ENCODE measurements at places on chromosomes 1 and 21.
A peak's percentile ranks its signal among the peaks of the same experiment; 100 is the strongest.

GRCh38 chr1:187051618-187052232 lies 223.0 kb downstream of the PLA2G4A start:
- peak; percentile 54 for DNase-seq

GRCh38 chr1:228194921-228195812 lies 12.7 kb upstream of the OBSCN start:
- no peak for DNase-seq

- DNase-seq: no peak
Measured at GRCh38 chr1:27469334-27469733, 20.6 kb downstream of the WASF2 start.

GRCh38 chr1:236654957-236655356 lies 31.3 kb upstream of the ACTN2 start:
- no peak for DNase-seq

DNA sequence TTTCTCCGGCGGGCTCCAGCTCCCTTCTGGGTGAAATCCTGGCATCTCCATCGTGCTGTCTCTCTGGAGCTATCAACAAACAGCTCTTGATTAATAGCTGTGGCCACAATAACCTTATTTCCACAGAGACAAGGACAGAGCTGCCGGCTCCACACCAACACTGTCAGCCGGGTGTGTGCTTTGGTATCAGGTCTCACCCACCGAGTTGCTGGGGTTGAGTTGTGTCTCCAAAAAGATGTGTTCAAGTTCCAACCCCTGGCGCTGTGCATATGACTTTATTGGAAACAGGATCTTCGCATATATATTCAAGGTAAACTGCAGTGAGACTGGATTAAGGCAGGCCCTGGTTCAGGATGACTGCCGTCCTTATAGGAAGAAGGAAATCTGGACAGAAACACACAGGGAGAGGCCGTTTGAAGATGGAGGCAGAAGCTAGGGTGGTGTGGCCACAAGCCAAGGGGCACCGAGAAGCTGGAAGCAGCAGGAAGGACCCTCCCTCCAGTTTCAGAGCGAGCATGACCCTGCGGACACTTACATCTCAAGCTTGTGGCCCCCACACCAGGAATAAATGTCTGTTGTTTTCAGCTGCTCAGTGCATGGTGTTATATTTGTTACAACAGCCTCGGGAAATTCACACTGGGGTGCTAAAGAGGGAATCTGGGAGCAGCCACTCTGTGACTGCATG lies 88.4 kb upstream of the TMPRSS2 start:
- DNase-seq: no peak

GRCh38 chr1:178506669-178507068 lies 6.2 kb upstream of the TEX35 start:
- DNase-seq: no peak

DNA sequence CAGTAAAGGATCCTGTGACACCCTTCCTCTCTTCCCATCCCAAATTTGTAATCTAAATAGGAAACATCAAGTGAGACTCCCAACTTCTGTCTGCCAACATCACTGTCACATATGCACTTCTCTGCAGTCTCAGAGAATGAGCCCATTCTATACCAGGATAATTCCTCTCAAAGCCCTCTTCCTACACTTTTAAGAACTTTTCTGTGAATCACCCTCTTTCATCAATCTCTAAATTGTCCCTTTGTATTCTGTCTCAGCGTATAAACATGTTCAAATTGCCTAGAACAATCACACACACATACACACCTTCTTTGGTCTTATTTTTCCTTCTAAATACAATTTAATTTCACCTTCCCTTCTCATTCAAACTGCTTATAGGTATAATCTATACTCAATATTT lies 111.8 kb downstream of the PTBP2 start:
- DNase-seq: no peak

GRCh38 chr1:46519209-46519608 lies 29.6 kb downstream of the DMBX1 start:
- no peak for DNase-seq

DNA sequence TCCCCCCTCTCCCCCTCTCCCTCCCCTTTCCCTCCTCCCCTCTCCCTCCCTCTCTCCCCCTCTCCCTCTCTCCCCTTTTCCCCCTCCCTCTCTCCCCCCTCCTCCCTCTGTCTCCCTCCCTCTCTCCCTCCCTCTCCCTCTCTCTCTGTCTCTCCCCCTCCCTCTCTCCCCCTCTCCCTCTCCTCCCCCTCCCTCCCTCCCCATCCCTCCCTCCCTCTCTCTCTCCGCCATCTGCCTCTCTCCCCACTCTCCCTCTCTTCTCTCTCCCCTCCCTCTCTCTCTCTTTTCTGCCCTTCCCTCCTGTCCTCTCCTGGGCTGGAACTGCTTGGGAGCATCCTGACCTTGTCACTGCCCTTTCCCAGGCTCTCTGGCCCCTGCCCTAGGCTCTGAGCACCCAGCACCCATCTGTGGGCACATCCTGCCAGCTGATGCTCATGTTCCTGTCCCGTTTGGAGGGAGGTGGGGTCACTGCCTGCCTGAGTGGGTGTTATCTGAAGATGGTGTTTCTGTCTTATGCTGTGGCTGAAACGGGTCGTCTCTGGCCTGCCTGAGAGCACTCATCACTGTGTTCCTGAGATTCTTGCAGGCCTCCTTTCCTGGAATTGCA lies 10.8 kb downstream of the FTCD start:
- no peak for DNase-seq

DNA sequence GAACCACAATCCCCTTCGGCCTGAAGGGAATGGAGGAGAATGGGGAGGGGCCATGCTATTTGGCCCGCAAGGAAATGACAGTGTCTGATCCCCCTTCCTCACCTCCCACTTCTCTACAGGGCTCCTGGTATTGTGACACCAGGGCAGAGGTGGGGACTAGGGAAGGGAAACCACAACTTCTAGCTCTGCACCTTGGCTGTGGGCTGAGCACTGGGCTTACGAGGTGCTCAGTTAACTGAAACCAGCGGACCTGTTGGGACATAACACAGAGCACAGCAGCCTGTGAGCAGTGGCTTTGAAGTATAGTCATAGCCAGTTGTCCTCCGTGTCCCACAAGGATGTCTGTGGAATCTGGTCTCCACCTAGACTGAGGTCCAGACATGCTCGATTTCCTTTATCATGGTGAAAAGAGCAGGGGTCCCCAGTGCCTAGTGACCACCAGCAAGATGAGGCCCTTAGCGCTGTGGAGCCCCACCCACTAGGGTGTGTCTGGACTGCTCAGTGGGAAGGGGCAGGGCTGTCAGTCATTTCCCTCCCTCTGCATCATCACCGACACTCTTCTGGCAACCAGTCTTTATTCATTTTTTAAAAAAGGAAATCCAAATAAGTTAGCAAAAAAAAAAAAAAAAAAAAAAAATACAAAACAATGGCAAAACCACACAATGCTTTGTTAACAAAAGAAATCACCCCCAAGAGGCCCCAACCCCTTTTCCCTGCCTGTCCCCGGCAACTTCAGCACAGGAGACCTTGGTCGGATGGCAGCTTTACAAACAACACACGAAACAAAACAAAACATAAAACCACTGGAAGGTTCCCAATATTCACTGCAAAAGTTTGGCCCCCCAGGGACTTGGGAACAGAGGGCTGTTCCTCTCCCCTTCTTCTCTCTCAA lies 3.0 kb downstream of the MYOG start:
- DNase-seq: no peak

- no peak for DNase-seq
Measured at GRCh38 chr1:107294686-107295085, 153.8 kb downstream of the NTNG1 start.

- no peak for DNase-seq
Measured at GRCh38 chr21:14526836-14527695, 19.0 kb downstream of the SAMSN1 start.

DNA sequence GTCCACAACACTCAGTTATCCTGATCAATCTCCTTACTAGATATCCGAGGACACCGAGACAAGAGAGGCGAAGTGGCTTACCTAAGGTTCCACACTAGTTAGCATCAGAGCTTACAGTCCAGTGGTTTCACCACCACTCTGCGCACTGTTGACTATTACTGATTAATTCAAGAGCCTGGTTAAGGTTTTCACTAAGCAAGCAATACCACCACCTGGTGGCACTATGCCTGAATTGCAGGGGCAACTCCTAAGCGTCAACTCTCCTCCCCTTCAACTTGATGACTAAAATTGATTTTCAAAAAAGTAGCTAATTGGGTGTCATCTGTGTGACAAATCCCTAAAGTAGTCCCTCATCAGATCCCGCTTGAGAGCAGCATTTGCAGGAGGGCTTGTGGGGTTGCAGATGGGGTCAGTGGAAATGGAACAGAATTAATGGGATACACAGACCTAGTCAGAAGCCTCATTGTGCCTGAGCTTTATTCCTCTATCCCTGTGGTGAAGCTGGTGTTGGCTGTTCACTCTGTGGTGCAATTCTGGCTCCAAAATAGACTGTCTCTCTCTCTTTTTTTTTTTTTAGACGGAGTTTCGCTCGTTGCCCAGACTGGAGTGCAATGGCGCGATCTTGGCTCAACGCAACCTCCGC lies 9.1 kb downstream of the TTC22 start:
- DNase-seq: no peak

- no peak for DNase-seq
Measured at GRCh38 chr1:183844806-183845205, 39.9 kb downstream of the RGL1 start.

- DNase-seq: no peak
Measured at GRCh38 chr1:162985816-162986435, 83.2 kb upstream of the RGS4 start.

- DNase-seq: no peak
Measured at GRCh38 chr1:204909109-204909508, 38.4 kb downstream of the NFASC start.

- no peak for DNase-seq
Measured at GRCh38 chr1:15751717-15752116, 6.9 kb upstream of the FBLIM1 start.

- no peak for DNase-seq
Measured at GRCh38 chr1:184620469-184620868, 134.2 kb downstream of the EDEM3 start.
